Cardiac muscle cell (in vitro differentiated cells and primary cell): ENCODE measurements at places on chromosomes 7 and 10. TPM values are rescaled to one million over a fixed set of nuclear protein-coding genes. Genes with fewer than 3 reads are reported as not detected.

DNA sequence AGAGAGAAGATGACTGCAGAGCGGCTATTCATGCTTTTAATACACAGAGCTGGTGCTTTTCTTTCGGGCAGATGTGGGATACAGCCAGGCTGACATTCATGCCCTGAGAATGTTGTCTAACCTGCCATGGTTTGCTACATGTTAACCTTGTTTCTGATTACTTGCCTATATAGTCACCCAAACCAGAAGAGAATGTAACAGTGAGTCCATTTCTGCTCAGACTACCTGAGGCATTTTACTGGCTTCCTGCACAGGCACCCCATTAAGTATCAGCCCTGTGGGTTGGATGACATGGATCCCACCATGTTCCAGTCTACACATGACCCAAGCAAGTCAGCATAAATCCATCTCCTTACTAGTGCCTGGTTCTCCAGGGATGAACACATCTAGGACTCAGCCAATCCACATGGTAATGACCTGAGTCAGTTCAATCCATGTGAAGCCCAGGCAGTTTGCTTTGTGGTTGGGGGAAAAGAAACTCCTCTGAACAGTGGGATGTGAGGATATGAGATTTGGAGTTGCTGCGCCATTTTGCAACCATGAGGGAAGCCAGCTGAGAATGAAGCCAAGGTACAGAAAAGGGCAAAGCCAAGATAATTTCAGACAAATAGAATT is 55.7 kb upstream of the MKX start:
- no peak for DNase-seq

GRCh38 chr7:22584179-22584578 is 84.2 kb upstream of the STEAP1B start:
- DNase-seq = no peak

The METTL27 gene
- total RNA-seq = 5.1 and 5.2 TPM in 2 replicates

GRCh38 chr10:13998163-13998835 is 332.4 kb downstream of the FRMD4A start:
- DNase-seq = peak; percentile 86

The ZNF239 gene
- 2.5 and 6.1 TPM in 2 replicates for total RNA-seq

GRCh38 chr7:150657526-150657925 is 25.3 kb upstream of the GIMAP6 start:
- DNase-seq = no peak

- DNase-seq = no peak
Measured at GRCh38 chr7:69450456-69450855, 147.8 kb upstream of the AUTS2 start.

DNA sequence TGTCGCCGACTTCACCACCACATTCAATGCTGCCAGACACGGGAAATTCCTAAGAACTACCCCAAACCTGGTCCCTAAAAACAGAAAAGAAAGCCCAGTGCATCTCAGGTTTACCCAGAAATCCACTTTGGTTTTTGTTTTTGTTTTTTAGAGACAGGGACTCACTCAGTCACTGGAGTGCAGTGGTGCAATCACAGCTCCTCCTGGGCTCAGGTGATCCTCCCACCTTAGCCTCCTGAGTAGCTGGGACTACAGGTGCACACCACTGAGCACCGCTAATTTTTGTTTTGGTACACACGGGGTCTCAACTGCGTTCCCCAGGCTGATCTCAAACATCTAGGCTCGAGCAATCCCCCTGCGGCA is 22.8 kb downstream of the MAD1L1 start:
- DNase-seq = no peak
